Activated CD8-positive, alpha-beta T cell treated with anti-CD3 and anti-CD28 coated beads, Interleukin-2, amount 10 ng/mL, durations not matched to agents 7 days and 5 days (primary cell): ENCODE measurements at places on chromosomes 3 and 15.

- H3K4me1 ChIP-seq = no peaks in the 10 kb centered on the region
- no peak for DNase-seq
- no peak overlapping the region for H3K4me3 ChIP-seq
- no peaks in the 10 kb centered on the region for H3K36me3 ChIP-seq
- H3K27ac ChIP-seq = no peak overlapping the region
- H3K27me3 ChIP-seq = peaks cover 18% of the 10 kb centered on the region
These were observed 417.9 kb downstream of the MECOM start for GRCh38 chr3:169245631-169246030.

DNA sequence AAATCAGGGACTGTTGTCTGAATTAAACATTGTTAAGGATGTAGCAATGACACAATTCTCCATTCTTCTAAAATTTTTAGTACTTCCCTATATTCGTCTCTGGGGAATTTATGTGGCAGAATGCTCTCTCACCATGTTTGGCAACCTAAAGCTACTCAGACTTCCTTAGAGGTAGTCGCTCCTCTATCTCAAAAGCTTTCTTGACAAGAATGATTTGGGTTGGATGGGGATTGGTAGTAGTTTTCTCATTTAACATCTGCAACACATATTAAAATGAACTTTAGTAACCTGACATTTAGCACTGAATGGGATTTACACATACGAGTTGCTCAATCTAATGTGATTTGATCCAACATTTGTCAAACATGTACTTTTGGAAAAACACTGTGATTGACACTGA lies 233.3 kb downstream of the RBMS3 start:
- H3K27ac ChIP-seq = no peak overlapping the region
- H3K4me1 ChIP-seq = peaks cover 6% of the 10 kb centered on the region
- H3K36me3 ChIP-seq = no peaks in the 10 kb centered on the region
- no peak overlapping the region for H3K4me3 ChIP-seq
- peaks cover 2% of the 10 kb centered on the region for H3K27me3 ChIP-seq
- DNase-seq = no peak

GRCh38 chr15:76278651-76279050 lies 32.6 kb downstream of the ETFA start:
- DNase-seq = no peak
- H3K4me3 ChIP-seq = no peak overlapping the region
- peaks cover 10% of the 10 kb centered on the region for H3K4me1 ChIP-seq
- H3K27me3 ChIP-seq = no peaks in the 10 kb centered on the region

DNA sequence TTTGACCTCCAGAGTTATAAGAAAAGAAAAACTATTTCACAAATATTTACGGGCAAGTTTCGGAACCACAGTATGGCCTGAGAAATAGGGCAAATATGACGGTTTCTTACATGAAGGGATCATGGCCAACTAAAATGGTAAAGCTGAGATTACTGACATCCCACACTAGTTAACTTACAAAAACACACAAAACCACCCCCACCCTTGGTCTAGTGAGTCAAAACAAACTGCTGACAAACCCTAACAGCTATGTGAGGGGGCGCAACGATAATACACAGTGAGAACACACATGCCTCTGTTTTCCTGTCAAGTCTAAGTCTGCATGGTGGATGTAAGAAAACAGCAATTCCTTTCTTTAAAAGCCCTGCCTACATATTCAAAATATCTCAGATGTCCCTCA lies 32.3 kb downstream of the CBLB start:
- DNase-seq = peak; percentile 42
- peaks cover 71% of the 10 kb centered on the region for H3K36me3 ChIP-seq
- H3K27ac ChIP-seq = peak overlapping the region; percentile 32

GRCh38 chr3:52070724-52071621 lies 14.6 kb upstream of the DUSP7 start:
- no peaks in the 10 kb centered on the region for H3K27me3 ChIP-seq
- DNase-seq = no peak
- H3K4me3 ChIP-seq = no peak overlapping the region
- H3K27ac ChIP-seq = no peak overlapping the region
- H3K4me1 ChIP-seq = peaks cover 11% of the 10 kb centered on the region

- no peak overlapping the region for H3K27ac ChIP-seq
- no peak for DNase-seq
- H3K27me3 ChIP-seq = peaks cover 17% of the 10 kb centered on the region
These were observed 142.0 kb upstream of the ATP2B2 start for GRCh38 chr3:10647376-10647775.

DNA sequence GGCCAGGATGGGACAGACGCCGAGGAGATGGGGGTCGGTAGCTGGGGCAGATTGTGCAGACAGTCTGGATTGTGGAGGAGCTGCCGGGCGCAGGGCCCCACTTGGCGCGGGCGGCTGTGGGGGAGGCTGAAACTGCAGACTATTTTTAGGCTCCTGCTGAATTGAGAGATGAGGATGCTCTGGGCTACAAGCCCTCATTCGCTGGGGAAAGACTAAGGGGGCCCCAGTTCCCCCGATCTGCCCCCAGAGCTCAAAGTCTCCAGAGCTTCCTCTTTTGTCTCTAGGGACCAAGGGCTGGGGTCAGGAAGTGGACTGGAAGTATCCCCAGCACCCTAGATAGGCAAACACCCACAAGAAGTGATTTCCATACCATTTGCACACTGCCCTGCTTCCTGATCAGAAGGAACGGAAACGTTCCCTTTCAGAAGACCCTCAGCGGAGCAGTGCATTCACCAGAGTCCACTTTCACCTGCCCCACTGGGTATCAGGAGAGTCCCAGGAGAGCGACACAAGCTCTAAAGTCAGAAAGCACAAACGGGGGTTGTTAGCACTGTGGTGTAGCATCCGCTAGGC lies 29.7 kb downstream of the SEMA7A start:
- H3K36me3 ChIP-seq = no peaks in the 10 kb centered on the region
- DNase-seq = no peak
- peak overlapping the region; percentile 81 for H3K27ac ChIP-seq
- peaks cover 63% of the 10 kb centered on the region for H3K4me1 ChIP-seq
- peak overlapping the region; percentile 24 for H3K4me3 ChIP-seq

- peaks cover 67% of the 10 kb centered on the region for H3K36me3 ChIP-seq
- peak overlapping the region; percentile 73 for H3K4me3 ChIP-seq
These were observed 11.9 kb downstream of the RASA2 start for GRCh38 chr3:141498598-141499223.

GRCh38 chr15:39367596-39367995 lies 213.3 kb upstream of the THBS1 start:
- H3K4me3 ChIP-seq = no peak overlapping the region
- DNase-seq = no peak
- H3K27me3 ChIP-seq = no peaks in the 10 kb centered on the region
- H3K36me3 ChIP-seq = no peaks in the 10 kb centered on the region

DNA sequence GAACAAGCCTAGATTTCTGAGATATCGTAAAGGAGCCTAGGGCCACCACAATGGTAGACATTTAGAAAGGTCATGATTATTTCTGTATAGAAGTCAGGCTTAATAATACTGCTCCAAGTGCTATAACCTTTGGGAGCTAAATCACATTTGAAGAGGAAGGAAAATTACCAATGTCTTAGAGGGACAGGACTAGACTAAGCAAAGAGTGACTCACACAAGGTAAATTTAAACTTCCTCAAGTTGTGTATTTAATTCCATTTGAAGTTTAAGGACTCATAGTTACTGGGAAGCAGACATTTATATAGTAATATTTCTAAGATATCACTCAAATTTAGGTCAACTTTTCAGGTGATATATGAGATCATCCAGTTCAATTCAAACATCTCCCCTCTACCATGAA lies 227.6 kb upstream of the MME start:
- H3K4me3 ChIP-seq = no peak overlapping the region
- H3K27ac ChIP-seq = no peak overlapping the region
- no peak for DNase-seq
- H3K4me1 ChIP-seq = no peaks in the 10 kb centered on the region

DNA sequence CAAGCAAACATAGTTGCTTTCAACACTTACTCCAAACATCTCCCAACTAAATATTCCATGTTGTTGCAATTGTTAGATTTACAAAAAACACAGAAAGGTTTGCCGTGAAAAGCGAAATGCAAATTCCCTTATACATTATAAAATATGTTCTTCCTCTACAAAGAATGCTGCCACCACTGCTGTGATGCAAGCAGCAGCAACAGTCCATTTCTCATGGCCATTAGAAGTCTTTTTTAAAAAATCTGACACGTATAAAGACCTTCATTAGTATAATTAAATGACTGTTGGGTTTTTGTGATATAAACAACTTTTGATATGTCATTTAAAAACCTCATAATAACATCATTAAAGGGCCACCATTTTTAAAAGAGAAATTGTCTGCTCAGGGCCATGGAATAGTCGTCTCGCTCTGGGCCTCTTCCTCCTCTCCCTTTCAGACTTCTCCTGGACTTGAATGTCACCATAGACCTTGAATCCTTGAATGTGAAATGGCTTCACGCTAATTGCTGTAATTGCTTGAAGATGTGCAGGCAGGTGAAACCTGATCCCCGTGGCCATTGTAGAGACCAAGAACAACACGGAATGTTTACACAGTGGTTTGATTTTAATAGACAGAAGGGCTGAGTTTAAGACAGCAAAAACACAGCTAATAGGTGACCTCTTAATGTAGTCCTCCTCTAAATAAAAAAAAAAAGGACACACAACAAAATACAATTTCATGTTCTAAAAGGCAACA lies 450.4 kb downstream of the FOXP1 start:
- no peak for DNase-seq
- H3K36me3 ChIP-seq = peaks cover 8% of the 10 kb centered on the region
- peaks cover 54% of the 10 kb centered on the region for H3K4me1 ChIP-seq

DNA sequence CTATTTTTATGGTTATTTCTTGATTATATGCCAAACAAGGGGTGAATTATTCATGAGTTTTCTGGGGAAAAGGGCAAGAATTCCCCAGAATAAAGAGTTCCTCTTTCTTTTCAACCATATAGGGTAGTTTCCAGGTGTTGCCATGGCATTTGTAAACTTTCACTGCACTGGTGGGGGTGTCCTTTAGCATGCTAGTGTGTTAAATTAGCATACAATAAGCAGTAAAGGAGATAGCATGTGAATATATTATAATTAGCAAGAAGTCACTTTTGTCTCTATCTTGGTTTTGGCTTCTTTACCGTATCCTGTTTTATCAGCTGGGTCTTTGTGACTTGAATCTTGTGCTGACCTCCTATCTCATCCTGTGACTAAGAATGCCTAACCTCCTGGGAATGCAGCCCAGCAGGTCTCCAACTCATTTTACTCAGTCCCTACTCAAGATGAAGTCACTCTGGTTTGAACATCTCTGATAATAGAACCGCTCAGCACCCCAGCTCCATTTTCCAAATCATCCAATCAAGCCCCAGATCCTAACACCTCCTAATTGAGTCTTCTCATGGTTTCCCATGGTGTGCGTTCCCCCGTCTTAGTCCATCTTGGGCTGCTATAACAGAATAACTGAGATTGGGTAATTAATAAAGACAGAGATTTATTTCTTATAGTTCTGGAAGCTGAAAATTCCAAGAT lies 3.4 kb upstream of the SELENOT start:
- H3K27me3 ChIP-seq = no peaks in the 10 kb centered on the region
- H3K4me1 ChIP-seq = peaks cover 37% of the 10 kb centered on the region
- H3K36me3 ChIP-seq = peaks cover 31% of the 10 kb centered on the region
- no peak overlapping the region for H3K4me3 ChIP-seq
- DNase-seq = no peak
- no peak overlapping the region for H3K27ac ChIP-seq

- DNase-seq = no peak
- H3K27me3 ChIP-seq = no peaks in the 10 kb centered on the region
- H3K4me1 ChIP-seq = peaks cover 3% of the 10 kb centered on the region
- H3K27ac ChIP-seq = no peak overlapping the region
- no peaks in the 10 kb centered on the region for H3K36me3 ChIP-seq
- H3K4me3 ChIP-seq = no peak overlapping the region
These were observed 77.6 kb downstream of the EDEM1 start for GRCh38 chr3:5264896-5265770.

DNA sequence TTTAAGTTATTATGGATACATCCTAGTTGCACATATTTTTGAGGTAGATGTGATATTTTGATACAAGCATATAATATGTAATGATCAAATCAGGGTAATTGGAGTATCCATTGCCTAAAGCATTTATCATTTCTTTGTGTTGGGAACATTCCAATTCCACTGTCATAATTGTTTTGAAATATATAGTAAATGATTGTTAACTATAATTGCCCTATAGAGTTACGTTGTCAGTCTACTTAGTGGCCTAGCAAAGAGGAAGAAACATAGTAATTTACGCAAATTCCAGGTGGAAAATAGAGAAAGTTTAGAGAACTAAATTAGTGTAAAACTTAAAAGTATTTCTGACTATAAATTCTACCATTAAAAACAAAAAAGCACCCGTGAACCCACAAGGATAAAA lies 24.9 kb downstream of the NXPE3 start:
- H3K27ac ChIP-seq = no peak overlapping the region
- no peak for DNase-seq
- peaks cover 17% of the 10 kb centered on the region for H3K4me1 ChIP-seq
- no peaks in the 10 kb centered on the region for H3K27me3 ChIP-seq
- H3K36me3 ChIP-seq = peaks cover 38% of the 10 kb centered on the region
- no peak overlapping the region for H3K4me3 ChIP-seq

GRCh38 chr3:152160350-152161011 lies 108.2 kb upstream of the MBNL1 start:
- H3K27ac ChIP-seq = no peak overlapping the region
- peaks cover 6% of the 10 kb centered on the region for H3K27me3 ChIP-seq
- H3K4me3 ChIP-seq = no peak overlapping the region

DNA sequence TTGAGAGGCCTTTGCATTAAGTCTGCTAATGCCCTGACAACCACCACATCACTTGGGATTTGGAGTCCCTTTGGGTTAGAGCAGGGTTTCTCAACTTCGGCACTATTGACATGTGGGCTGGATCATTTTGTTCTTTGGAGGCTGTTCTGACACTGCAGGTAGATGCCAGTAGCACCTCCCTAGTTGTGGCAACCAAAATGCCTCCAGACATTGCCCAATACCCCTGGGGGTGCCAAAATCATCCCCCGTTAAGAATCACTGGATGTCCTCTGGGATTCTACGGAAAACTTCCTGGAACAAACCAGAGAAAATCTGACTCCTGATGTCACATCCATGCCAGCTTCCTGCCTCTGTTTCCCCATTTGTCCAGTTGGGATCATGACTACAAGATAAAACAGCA lies 37.2 kb upstream of the BLM start:
- DNase-seq = no peak
- H3K4me3 ChIP-seq = no peak overlapping the region
- peaks cover 8% of the 10 kb centered on the region for H3K36me3 ChIP-seq
- no peaks in the 10 kb centered on the region for H3K27me3 ChIP-seq
- H3K27ac ChIP-seq = no peak overlapping the region
- H3K4me1 ChIP-seq = peaks cover 54% of the 10 kb centered on the region

GRCh38 chr3:197283045-197283444 lies 15.4 kb downstream of the DLG1 start:
- no peak overlapping the region for H3K4me3 ChIP-seq
- H3K4me1 ChIP-seq = peaks cover 3% of the 10 kb centered on the region
- peaks cover 48% of the 10 kb centered on the region for H3K36me3 ChIP-seq
- no peaks in the 10 kb centered on the region for H3K27me3 ChIP-seq

DNA sequence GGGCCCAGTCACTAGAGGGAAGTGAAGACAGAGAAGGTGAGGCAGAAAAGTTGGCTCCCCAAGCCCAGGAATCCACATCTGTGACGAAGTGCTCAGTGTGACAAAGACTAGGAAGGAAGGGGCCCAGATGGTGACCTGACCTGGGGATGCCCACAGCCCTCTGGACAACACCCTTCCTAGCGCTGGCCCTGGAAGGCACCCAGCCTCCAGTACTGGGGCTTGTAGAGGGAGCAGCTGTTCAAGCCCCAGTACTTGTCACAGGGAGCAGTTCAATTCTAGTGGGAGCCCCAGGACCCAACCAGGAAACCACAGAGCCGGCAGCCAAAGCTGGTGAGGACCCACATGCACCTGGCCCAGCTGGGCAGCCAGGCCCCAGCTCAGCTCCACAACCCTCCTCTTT lies 190.8 kb downstream of the XXYLT1 start:
- H3K4me1 ChIP-seq = peaks cover 6% of the 10 kb centered on the region
- H3K4me3 ChIP-seq = no peak overlapping the region
- no peak for DNase-seq
- H3K36me3 ChIP-seq = no peaks in the 10 kb centered on the region
- H3K27me3 ChIP-seq = no peaks in the 10 kb centered on the region
